ENCODE measurements at places on chromosomes 5 and 9.

- DNase-seq: no peak
Observed at GRCh38 chr5:160450164-160450932, 28.7 kb downstream of the PTTG1 start.

DNA sequence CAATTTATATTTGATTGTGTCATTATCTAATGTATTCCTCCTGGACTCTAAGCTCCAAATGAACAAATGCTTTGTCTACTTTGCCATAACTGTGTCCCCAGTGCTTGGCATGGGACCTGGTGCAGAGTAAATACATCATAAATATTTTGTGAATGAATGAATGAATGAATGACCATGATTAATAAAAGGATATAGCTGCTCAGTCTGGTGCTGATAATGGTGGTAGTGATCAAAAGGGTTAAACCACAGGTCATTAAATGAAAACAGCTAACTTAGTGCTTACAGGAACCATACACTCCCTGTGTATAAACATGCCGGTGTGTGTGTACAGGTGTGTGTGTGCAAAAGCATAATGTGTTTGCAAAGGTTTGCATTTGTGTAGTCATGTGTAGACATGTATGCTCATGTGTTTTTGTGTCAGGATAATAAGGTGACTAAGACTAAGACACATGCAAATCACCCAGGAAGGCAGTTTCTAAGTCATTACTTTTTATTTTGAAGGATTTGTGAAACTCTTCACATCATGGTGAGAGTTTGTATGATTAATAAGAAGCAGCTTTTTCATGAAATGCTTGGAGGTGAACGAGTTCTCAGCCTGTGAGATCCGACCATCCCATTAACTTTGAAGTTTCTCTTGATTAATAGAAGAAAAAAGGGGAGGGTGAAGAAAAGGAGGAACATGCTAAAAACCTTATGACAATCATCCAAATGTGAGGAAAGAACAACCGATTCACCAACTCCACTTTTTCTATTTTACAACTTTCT lies 24.6 kb downstream of the SPARC start:
- no peak for DNase-seq

DNA sequence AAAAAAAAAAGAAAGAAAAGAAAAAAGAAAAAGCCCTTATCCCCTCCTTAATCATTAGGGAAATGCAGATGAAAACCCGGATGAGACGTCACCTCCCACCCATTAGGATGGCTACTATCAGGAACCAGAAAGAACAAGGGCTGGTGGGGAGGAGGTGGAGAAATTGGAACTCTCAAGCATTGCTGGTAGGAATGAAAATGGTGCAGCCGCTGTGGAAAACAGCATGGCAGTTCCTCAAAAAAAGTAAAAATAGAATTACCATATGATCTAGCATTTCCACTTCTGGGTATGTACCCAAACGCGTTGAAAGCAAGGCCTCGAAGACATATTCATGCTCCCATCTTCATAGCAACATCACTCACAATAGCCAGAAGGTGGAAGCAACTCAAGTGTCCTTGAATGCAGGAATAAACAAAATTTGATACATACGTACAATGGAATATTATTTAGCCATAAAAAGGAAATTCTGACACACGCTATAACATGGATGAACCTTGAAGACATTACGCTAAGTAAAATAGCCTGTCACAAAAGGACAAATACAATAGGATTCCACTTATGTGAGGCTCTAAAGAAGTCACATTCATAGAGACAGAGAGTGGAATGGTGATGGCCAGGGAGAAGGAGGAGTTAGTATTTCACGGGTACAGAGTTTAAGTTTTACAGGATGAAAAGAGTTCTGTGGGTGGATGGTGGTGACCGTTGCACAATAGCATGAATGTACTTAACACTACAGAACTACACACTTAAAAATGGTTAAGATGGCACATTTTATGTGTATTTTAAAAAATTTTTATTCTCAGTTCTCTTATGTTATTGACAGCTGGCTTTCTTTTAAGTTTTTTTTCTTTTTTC lies 166.8 kb upstream of the IER5L start:
- DNase-seq: no peak

DNA sequence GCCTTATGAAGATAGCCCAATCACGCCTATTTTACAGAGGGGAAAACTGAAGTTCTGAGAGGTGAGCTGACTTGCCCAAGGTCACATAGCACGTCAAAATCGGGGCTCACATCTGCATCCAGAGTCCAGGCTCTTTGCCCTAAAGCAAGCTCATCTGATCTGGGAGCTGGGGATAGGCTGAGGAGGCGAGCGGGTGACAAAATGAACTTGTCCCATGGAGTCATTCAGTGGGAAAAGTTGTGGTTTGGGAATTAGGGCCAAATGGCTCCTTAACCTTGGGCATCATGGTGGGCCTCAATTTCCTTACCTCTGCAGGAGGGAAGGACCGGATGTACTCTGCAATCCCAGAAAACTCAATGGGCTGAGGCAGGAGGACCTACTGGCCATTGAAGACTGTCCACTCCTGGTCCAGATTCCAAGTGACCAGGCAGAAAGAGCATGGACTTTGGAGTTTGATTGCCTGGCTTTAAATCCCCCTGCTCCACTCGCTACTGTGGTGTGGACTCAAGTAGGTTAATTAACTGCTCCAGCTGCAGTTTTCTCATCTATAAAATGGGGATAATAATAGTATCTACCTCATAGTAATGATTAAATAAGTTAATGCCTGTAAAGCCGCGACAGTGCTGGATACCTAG lies 160.4 kb downstream of the RGS3 start:
- DNase-seq: no peak

DNA sequence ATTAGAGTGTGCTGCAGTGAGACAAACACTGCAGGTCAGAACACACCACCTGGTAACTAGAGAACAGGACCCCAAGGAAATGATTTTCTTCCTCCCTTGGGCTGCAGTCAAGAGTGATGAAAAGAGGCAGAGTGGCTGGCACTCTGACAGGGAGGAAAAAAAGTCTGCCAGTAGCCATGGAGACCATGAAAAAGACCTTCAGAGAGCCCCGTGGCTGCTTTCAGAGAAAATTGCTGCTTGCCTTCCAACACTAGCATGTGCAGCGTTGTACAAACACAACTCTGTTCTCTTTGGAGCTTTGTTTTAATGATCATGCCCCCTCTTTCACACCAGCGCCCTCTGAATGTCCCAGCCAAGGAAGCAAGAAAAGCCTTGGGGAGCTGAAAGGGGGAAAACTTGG lies 68.8 kb downstream of the ANKRD55 start:
- no peak for DNase-seq

GRCh38 chr5:179292681-179293635 lies 52.3 kb downstream of the ADAMTS2 start:
- no peak for DNase-seq

GRCh38 chr5:72356361-72356760 lies 36.2 kb downstream of the PTCD2 start:
- DNase-seq: no peak

DNA sequence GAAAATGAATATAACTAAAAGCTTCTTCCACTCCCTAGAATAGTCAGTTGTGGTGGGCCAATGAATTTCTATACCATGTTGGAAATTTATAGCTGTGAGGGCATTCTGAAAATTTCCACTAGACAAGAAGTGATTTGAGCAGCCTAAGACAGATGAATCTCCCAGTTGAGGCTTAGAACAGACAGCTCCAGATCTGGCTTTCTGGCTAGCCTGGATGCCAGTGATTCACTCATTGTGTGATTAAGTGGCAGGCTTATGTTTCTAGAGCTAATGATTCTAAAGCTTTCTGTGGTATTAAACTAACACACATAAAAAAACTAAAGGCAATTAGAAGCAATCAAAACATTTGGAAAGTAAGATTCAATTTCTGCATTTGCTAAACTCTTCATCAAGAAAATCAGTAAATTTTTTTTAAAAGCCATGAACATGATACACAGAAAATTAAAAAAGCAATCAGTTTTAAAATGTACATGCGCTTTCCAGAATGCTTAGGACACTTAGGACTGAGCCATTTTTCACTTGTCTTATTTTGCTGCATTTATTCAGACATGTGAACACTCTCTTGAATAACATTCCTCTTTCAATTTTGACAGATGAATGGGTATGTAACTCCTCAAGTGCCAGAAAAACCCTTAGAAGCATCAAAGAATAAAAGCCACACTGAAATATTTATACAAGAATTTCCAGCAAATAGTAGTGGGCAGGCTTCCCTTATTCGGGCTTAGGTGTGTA lies 100.5 kb upstream of the GNAQ start:
- no peak for DNase-seq

GRCh38 chr5:80191397-80191796 lies 64.5 kb downstream of the SERINC5 start:
- no peak for DNase-seq

DNA sequence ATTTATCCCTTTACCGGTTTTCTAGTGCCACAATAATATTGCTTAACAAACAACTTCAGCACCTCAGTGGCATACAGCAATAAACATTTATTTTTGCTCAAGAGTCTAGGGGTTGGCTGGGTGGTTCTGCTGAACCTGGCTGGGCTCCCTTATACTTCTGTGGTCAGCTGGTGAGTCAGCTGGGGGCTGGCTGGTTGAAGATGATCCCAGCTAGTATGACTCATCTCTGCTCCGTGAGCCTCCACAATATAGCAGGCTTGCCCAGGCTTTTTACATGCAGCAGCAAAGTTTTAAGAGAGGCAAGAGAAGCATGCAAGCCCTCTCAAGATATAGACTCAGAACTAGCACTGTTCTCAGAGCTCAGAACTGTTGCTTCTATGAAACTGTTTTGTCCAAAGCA lies 523.5 kb upstream of the CLINT1 start:
- DNase-seq: no peak

- no peak for DNase-seq
Observed at GRCh38 chr5:163890261-163890660, 384.8 kb downstream of the MAT2B start.

DNA sequence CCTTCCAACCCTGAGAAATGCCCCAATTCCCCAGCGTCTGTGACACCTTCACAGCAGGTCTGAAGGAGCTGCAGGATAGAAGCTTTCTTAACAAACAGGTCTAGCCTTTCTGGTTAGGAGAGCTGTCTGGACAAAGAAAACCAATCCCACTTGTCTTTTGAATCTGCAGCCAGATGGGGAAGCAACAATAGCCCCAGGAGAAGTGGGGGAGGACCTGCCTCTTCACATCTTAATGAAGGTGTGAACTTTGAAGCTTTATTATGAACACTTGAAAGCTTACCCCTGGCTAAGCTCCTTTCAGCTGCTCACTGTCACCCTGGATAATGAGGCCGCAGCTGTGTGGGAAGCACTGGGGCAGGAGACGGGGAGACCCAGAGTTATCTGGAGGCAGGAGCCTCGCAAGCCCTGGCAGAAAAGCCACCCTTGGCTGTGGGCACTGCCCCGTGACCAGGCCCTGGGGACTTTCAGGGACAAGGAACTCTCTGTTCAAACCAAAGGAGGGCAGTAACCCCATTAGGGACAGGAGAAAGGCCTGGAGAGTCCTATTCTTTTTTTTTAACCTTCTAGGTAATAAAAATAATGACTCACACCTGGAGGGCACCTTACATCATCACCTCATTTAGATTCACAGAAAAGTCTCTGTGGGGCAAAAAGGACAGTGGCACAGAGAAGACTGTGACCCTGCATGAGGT lies 151.8 kb upstream of the RAD23B start:
- DNase-seq: no peak

DNA sequence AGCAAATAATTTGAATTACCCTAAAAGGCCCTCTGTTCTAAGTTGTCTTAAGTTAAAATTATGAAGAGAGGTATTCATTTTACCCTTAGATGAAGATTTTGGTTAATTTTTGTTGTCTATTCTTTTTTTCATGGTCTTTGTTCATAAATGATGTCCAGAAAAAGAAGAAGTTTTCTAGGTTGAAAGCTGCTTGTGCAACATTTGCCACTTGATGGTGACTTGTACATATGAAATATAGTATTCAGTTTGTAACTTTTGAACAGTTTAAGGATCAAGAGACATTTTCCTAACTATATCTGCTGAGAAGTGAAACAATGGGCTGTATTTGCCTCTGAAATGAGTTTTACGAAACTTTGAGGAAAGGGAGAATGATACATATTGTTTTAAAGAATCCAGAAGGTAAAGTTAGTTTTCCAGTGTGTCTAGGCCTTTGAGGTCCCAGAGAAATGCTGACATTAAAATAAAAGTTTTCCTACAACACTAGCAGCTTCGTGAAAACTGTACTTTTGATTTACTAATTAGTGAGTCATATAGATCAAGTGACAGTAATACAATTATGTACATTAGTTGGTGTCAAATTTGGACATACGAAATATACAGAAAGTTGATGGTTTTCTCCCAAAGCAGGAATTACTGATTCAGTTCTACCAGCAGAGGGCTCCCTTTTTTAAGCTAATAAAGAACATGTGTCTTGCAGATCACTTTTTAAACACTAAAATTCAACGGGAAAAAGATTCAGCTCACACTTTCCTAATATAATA lies 70.5 kb downstream of the PIK3R1 start:
- DNase-seq: no peak

DNA sequence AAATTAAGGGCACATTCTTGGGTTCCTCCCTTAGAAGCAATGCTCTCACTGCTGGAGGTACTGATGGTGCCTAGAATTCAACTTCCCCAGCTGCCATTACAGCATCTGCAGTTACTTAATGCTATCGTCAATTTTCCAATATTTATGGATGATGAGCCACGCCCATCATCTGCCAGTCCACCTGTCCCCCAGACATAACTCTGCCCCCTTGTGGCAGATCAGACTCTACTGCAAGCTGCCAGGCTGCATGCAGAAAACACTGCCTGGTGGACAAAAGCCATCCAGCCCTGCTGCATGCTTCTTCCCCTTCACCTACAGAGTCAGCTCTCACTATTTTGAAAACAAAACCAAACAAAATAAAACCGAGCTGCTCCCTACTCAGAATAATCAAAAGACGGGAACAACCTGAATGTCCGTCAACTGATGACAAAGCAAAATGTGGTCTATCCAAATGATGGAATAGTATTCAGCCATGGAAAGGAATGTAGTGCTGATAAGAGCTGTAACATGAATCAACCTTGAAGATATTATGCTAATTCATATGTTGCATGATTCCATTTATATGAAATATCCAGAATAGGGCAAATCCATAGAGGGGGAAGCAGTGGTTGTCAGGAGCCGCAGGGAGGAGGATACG lies 66.4 kb downstream of the RETREG1 start:
- no peak for DNase-seq

- DNase-seq: no peak
Observed at GRCh38 chr9:85987236-85987635, 46.3 kb downstream of the NAA35 start.

- no peak for DNase-seq
Observed at GRCh38 chr5:173767574-173768266, 120.4 kb upstream of the CPEB4 start.

DNA sequence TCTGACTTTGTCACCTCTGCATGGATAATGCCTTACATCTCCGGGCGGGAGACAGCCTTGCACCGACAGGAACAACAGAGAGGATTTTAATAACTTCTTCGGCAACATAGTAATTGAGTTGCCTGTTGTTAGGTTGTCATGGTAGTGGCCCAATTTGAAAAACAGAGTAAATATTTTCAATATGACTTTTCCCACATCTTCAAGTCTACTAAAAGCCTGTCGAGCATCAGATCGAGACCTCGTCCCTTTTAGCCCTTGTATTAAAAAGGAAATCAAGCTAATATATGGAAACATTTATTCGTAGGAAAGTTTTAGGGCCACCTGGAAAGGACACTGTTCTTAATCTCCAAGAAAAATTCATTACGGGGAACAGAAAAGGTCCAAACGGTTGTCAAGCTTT lies 70.8 kb upstream of the FCN2 start:
- DNase-seq: no peak

GRCh38 chr5:144036476-144036875 lies 134.0 kb downstream of the YIPF5 start:
- DNase-seq: no peak
